Activated CD4-positive, CD25-positive, alpha-beta regulatory T cell (primary cell): ENCODE measurements at places on chromosomes 3 and 15.

- no peak for DNase-seq
These were observed 12.7 kb upstream of the LXN start for GRCh38 chr3:158685159-158685558.

GRCh38 chr15:51380999-51381806 is 39.7 kb downstream of the GLDN start:
- no peak for DNase-seq

DNA sequence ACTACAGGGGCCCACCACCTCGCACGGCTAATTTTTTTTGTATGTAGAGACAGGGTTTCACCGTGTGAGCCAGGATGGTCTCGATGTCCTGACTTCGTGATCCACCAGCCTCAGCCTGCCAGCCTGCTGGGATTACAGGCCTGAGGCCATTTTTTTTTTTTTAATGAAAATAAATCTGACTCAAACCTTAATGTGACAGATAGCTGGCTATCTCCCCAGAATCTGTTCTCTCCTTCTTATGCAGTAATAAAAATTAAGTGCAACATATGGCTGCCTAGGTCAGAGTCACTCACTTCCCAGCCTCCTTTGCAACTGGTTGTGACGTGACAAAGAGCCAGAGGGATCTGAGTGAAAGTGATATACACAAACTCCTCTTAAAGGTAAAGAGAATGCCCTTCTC is 53.0 kb downstream of the ZNF148 start:
- no peak for DNase-seq

DNA sequence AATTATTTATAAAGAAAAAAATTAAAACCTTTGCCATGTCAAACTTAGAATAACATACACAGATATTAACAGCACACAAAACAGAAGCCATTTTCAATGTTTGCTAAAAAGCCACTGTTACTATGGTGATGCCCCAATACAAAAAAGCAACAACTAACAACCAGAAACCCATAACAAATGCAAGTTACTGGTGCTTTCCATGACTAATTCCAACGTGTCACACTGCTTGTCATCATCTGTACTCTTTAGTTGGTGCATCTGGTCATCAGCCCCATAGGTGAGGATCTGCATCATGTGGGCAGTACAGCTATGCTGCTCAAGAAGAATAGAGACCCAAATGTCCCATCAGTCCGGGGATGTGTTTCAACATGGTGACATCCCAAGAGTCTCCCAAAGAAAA is 52.8 kb downstream of the ATP8B4 start:
- no peak for DNase-seq

DNA sequence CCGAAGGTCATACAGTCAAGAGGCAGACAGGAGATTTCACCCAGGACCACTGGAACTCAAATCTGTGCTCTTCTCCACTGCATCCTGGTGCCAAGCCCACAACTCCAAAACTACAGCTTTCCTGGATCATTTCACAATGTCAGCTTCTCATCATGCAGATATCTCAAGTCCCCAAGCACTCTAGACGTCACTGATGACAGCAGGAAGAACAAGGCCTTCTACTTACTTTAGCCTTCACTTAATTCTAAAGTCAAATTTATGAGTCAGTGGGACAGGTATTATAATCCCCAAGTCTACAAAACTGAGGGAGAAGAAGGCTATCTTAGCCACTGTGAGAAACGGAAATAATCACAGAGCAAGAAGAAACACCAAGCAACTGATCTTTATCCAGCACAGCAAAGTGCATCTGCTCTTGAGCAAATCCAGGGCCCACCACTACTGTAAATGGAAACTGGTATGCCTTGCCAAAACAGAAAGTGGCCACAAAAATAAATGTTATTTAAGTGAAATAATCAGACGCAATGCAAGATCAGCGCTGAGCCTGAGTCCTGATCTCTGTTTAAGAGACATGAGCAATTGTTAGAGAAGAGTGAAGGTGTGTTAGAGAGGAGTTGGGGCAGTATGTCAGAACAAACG is 928 bp downstream of the RAD18 start:
- no peak for DNase-seq

DNA sequence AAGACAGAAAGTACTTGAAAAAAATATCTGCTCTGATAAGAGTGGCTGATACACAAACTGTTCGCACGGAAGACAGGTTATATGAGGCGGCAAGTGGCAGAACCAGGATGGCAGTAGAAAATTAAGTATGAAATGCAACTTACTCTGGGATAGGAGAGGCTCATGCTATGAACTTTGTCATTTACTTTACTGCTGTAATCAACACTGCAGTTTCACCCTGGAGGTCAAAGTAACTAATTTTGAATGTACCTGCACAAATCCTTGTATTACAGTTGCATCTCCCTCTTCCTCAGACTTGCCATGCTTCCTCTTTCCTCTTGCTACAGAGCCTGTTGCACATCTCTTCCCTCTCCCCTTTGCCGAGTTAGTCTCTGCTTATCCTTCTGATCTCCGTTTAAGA is 38.8 kb downstream of the HACL1 start:
- DNase-seq, result no peak

- DNase-seq, result no peak
These were observed 89.7 kb upstream of the CGNL1 start for GRCh38 chr15:57286446-57287122.
